ENCODE measurements at places on chromosomes 7 and 10. TPM values are rescaled to one million over a fixed set of nuclear protein-coding genes. Genes with fewer than 3 reads are reported as not detected.

Gene FGFR2
- total RNA-seq, result 0.15 TPM

DNA sequence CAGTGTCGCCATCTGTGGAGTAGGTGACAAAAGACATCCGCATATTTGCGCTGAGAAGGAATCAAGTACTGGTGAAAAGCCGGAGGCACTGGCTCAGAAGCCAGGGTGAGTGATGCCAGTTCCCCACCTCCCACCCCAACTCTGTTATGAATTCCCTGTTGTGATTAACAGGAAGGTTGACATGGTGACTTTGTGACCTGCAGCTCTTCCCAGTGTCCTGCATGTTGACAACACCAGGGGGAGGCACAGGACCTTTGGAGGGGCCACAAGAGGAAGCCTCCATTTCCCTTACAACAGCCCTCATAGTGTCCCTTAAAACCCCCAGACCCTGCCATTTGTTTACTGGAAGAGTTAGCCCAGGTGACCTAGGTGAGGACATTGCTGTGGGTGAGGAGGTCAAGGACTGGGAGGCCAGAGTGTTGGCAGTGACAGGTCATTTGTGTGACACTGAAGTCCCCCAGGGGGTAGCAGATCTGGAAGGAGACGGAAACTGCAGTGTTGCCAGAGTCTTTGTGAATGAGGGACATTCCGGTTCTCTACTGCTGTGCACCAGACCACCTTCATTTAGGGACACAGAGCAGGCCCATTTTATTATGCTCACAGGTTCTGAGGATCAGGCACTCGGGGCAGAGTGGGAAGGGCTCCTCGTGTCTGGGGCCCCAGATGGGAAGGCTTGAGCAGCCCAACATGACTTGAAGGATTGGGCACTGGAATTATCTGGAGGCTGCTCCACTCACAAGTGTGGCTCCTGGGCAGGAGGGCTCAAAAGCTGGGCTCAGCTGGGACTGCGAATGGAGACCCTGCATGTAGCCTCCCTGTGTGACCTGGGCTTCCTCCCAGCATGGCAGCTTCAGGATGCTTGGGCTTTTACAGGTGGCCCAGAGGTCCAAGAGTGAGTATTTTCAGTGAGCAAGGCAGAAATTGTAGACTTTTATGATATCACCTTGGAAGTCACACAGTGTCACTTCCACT lies 13.0 kb upstream of the ANTXRL start:
- no peaks in the 10 kb centered on the region for H3K36me3 ChIP-seq
- H3K4me1 ChIP-seq, result peaks cover 15% of the 10 kb centered on the region
- H3K27me3 ChIP-seq, result no peaks in the 10 kb centered on the region
- no peak for DNase-seq
- no peak overlapping the region for H3K27ac ChIP-seq

DNA sequence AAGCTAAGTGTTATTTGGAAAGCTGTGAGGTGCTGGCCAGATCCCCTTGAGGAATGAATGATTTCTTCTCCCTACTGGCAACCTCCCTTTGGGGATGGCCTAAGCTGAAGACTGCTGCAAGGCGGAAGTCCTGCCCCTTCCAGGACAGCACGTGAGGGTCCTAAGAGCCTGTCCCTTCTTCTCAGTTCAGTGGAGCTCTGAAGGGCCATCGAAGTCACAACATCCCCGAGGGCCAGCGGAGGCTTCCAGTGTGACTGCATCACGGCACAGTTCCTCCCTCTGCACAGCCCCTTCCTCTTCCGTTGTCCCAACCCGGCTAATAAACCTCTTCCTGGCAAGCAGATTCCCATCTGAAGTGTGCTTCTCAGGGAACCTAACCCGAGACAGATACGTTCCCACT lies 43.7 kb downstream of the RNF32 start:
- H3K36me3 ChIP-seq, result no peaks in the 10 kb centered on the region
- H3K27ac ChIP-seq, result no peak overlapping the region
- no peak overlapping the region for H3K4me3 ChIP-seq
- no peak for DNase-seq

Gene GDF2
- not detected for total RNA-seq

- H3K36me3 ChIP-seq, result peaks cover 20% of the 10 kb centered on the region
- no peak overlapping the region for H3K27ac ChIP-seq
- no peak for DNase-seq
- no peak overlapping the region for H3K4me3 ChIP-seq
- no peaks in the 10 kb centered on the region for H3K27me3 ChIP-seq
Observed at GRCh38 chr7:128763541-128763940, 12.1 kb downstream of the OPN1SW start.

DNA sequence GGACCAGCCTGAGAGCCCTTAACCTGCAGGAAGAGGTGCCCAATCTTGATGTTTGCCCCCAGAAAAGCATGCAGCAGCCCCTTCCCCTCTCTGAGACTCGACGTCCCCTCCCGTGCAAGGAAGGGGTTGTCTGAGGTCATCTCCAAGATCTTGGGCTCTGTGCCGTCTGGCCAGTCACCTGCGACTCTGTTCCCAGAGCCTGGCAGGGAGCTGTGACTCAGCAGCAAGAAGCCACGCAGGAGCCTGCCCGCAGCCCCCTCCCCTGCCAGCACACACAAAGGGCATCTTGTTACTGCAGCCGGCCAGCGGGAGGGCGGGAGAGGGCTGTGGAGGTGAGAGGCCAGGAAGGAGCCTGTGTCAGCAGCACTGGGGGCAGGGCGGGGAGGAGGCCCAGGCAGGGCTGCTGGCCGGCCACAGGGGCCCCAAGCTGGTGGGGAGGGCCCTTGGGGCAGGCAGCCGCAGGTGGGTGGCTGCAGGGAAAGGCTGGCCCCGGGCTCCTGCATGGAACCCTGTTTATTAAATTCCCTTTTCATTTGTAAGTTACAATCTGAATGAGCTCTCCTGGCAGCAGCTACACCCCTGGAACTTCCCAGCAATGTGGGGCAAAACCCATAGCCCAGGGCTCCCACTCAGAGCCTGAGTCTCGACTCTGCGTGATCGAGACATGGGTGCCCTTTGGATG lies 103.7 kb upstream of the ZMIZ1 start:
- H3K36me3 ChIP-seq, result no peaks in the 10 kb centered on the region
- no peaks in the 10 kb centered on the region for H3K4me1 ChIP-seq
- no peak overlapping the region for H3K27ac ChIP-seq
- DNase-seq, result no peak
- H3K27me3 ChIP-seq, result 0 out of 2 replicates have a peak, but pooled peaks cover 2% of the 10 kb centered on the region
- H3K4me3 ChIP-seq, result no peak overlapping the region

Gene ZNF365
- not detected for total RNA-seq

- no peak within 1 kb of the TSS for H3K4me3 ChIP-seq
- H3K4me1 ChIP-seq, result no peaks in the 10 kb centered on the region
- no peaks in the 10 kb centered on the region for H3K36me3 ChIP-seq
- peaks cover 11% of the 10 kb centered on the region for H3K27me3 ChIP-seq
Observed at GRCh38 chr10:99329304-99329553, at the start of gene CNNM1. Gene CNNM1 (plus strand): TSS chr10:99329356. CDS start chr10:99329388, 32 bp downstream.

DNA sequence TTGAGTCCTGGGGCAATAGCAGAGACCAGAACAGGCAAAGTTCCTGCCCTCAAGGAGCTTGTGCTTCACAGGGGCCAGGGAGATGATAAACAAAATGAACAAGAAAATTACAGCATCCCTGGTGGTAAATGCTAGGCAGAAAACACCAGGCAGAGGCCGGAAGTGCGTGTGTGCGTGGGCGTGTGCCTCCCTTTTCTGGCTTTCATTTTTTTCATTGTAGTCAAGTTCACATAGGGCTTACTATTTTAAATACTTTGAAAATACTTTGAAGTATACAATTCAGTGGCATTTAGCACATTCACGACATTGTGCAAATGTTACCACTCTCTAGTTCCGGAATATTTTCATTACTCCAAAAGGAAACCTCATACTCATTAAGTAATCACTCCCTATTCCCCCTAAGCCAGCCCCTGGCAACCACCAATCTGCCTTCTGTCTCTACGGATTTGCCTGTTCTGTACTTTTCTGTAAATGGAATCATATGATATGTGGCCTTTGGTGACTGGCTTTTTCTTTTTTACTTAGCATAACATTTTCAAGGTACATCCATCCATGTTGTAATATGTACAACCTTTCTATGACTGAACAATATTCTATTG lies 88.1 kb upstream of the PDCD4 start:
- DNase-seq, result no peak
- no peak overlapping the region for H3K27ac ChIP-seq
- no peaks in the 10 kb centered on the region for H3K27me3 ChIP-seq
- no peaks in the 10 kb centered on the region for H3K36me3 ChIP-seq

Gene ALOX5
- 69.0 TPM for total RNA-seq

DNA sequence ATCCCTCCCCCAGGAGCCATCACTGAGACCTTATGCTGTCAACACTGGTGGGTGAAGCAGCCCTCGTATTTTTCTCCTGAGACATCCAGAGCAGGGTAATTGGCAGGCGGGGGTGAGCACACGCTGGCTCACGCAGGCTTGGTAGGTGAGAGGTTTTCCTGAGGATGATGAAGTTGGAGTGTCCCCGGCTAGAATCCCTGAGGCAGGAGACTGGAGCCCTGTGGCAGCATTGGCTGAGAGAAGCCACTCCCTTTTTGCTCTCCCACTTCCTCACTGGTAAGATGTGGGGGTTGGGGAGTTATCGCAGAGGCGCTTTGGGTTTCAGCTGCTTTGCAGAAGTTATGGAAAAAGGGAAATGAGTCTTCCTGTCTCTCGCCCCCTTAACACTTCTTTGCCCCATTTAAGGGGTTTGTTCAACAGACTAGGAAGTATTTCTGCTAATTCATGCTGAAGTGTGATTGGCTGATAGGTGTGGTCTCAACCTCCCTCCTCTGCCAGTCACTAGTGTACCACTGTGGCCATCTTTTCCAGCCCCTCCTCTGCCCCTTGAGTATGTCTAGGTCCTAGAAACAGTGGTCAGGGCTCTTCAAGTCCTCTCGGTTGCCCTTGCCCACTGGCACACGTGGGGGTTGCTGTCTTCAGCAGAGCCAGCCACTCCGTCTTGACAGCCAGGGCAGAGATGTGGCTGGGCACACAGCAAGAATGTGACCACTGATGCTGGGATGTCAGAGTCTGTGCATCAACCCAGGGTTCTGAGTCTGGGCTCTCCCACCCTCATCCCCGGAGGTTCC lies 5.7 kb downstream of the ARPC1B start:
- H3K27ac ChIP-seq, result peak overlapping the region; percentile 100
- peak overlapping the region; percentile 64 for H3K4me3 ChIP-seq
- no peaks in the 10 kb centered on the region for H3K27me3 ChIP-seq

- H3K36me3 ChIP-seq, result no peaks in the 10 kb centered on the region
- no peaks in the 10 kb centered on the region for H3K27me3 ChIP-seq
- H3K27ac ChIP-seq, result no peak overlapping the region
- H3K4me1 ChIP-seq, result no peaks in the 10 kb centered on the region
- DNase-seq, result no peak
- no peak overlapping the region for H3K4me3 ChIP-seq
Observed at GRCh38 chr10:12783293-12783692, 218.2 kb downstream of the CCDC3 start.

- H3K36me3 ChIP-seq, result no peaks in the 10 kb centered on the region
- DNase-seq, result no peak
- no peaks in the 10 kb centered on the region for H3K4me1 ChIP-seq
- H3K27me3 ChIP-seq, result no peaks in the 10 kb centered on the region
- H3K4me3 ChIP-seq, result no peak overlapping the region
Observed at GRCh38 chr7:90119178-90119971, 34.9 kb upstream of the STEAP1 start.

- H3K4me1 ChIP-seq, result no peaks in the 10 kb centered on the region
- no peaks in the 10 kb centered on the region for H3K27me3 ChIP-seq
- no peaks in the 10 kb centered on the region for H3K36me3 ChIP-seq
- no peak overlapping the region for H3K27ac ChIP-seq
Observed at GRCh38 chr7:22268884-22269421, 88.0 kb downstream of the RAPGEF5 start.

DNA sequence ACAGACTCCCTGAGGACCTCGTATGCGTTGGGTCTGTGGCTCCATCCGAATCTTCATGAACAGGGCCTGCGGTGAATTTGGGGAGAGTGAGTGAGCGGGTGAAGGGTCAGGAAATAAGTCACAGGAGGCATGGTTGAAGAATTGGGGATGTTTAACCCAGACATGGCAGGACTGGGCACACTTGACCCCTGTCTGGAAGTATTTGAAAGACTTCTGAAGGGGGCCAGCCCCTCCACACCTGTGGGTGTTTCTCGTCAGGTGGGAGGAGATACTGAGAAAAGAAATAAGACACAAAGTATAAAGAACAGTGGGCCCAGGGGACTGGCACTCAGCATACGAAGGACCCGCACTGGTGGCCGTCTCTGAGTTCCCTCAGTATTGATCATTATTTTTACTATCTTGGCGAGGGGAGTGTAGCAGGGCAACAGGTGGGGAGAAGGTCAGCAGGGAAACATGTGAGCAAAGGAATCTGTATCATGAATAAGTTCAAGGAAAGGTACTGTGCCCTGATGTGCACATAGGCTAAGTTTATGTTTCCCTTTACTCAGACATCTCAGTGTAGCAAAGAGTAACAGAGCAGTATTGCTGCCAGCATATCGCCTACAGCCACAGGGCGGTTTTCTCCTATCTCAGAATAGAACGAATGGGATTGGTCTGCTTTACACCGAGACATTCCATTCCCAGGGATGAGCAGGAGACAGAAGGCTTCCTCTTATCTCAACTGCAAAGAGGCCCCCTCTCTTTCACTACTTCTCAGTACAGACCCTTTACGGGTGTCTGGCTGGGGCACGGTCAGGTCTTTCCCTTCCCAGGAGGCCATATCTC lies 38.2 kb upstream of the PFKFB3 start:
- H3K27me3 ChIP-seq, result no peaks in the 10 kb centered on the region
- DNase-seq, result no peak
- H3K27ac ChIP-seq, result peak overlapping the region; percentile 83

GRCh38 chr10:33216661-33217427 lies 117.6 kb downstream of the NRP1 start:
- H3K4me1 ChIP-seq, result no peaks in the 10 kb centered on the region
- H3K27ac ChIP-seq, result no peak overlapping the region
- H3K4me3 ChIP-seq, result no peak overlapping the region
- DNase-seq, result no peak

Gene SPDYE11
- not detected for total RNA-seq

DNA sequence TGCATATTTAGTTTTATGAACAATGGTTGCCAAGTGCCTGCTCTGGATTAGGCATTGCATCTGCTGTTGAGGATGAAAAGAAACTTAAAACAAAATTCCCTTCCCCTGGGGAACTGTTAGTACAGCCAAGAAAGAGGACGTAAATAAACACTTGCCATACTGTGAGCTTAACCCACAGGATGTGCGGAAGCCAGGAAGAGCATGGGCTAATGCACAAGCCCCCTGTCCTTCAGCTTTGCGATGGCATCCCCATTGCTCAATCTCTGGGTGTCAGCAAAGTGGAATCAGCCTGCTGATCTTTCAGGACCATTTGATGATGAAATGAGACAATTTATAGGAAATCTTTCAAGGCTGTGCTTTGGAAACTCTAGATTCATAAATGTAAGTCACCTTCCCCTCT lies 399.9 kb upstream of the IGFBP3 start:
- no peaks in the 10 kb centered on the region for H3K4me1 ChIP-seq
- no peak overlapping the region for H3K27ac ChIP-seq
- no peak overlapping the region for H3K4me3 ChIP-seq
- no peaks in the 10 kb centered on the region for H3K36me3 ChIP-seq
- no peak for DNase-seq
- no peaks in the 10 kb centered on the region for H3K27me3 ChIP-seq

Gene FAM24B
- 6.8 TPM for total RNA-seq

- no peaks in the 10 kb centered on the region for H3K4me1 ChIP-seq
- H3K4me3 ChIP-seq, result no peak overlapping the region
- DNase-seq, result peak; percentile 23
- no peaks in the 10 kb centered on the region for H3K36me3 ChIP-seq
- no peak overlapping the region for H3K27ac ChIP-seq
- H3K27me3 ChIP-seq, result peaks cover 2% of the 10 kb centered on the region
Observed at GRCh38 chr10:5623081-5623748, 43.2 kb downstream of the ASB13 start.

- no peaks in the 10 kb centered on the region for H3K36me3 ChIP-seq
- no peak overlapping the region for H3K27ac ChIP-seq
- no peaks in the 10 kb centered on the region for H3K27me3 ChIP-seq
- H3K4me3 ChIP-seq, result no peak overlapping the region
- no peak for DNase-seq
- peaks cover 50% of the 10 kb centered on the region for H3K4me1 ChIP-seq
Observed at GRCh38 chr10:22633106-22633505, 81.3 kb downstream of the PIP4K2A start.
